ENCODE measurements at places on chromosomes 16 and 17. TPM values are rescaled to one million over a fixed set of nuclear protein-coding genes. Genes with fewer than 3 reads are reported as not detected.

SYNGR3 gene
- total RNA-seq, result 1.5 TPM

CCL22 gene
- not detected for total RNA-seq

NPIPB13 gene
- total RNA-seq, result 1.3 TPM

WSCD1 gene
- 0.51 TPM for total RNA-seq

ZSCAN10 gene
- not detected for total RNA-seq

All from fibroblast of lung (primary cell).